ENCODE measurements at places on chromosomes 2 and 18.
A peak's percentile ranks its signal among the peaks of the same experiment; 100 is the strongest.

DNA sequence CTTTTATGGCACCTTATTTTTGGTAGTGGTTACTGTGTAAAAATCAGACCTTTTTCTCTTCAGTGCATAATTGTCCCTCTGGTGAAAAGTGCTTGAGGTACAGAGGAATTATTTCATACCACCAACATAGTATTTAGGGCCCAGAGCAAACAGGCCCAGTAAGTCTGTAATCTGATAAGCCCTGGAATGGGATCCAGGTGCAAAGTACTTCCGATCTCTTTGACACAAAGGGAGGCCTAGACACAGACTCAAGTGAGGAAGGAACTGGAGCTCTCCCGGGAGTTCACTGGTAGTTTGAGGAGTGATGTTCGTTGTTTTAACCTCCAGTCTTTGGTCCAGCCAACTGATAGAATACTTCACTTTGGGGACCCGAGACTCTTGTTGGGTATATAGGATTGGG is 57.4 kb downstream of the RAB31 start:
- no peak for DNase-seq
- H3K27me3 ChIP-seq: no peaks in the 10 kb centered on the region
- no peak overlapping the region for H3K27ac ChIP-seq
- no peak overlapping the region for H3K4me3 ChIP-seq

GRCh38 chr2:186422226-186422625 is 63.8 kb upstream of the ZC3H15 start:
- H3K4me3 ChIP-seq: no peak overlapping the region
- H3K27me3 ChIP-seq: no peaks in the 10 kb centered on the region

GRCh38 chr2:151632993-151633565 is 101.2 kb downstream of the NEB start:
- H3K36me3 ChIP-seq: no peaks in the 10 kb centered on the region
- no peak for DNase-seq
- H3K4me1 ChIP-seq: no peaks in the 10 kb centered on the region

- H3K27me3 ChIP-seq: no peaks in the 10 kb centered on the region
- DNase-seq: no peak
- H3K4me1 ChIP-seq: no peaks in the 10 kb centered on the region
- H3K4me3 ChIP-seq: no peak overlapping the region
These were observed 19.7 kb downstream of the SAP130 start for GRCh38 chr2:128008074-128008672.

DNA sequence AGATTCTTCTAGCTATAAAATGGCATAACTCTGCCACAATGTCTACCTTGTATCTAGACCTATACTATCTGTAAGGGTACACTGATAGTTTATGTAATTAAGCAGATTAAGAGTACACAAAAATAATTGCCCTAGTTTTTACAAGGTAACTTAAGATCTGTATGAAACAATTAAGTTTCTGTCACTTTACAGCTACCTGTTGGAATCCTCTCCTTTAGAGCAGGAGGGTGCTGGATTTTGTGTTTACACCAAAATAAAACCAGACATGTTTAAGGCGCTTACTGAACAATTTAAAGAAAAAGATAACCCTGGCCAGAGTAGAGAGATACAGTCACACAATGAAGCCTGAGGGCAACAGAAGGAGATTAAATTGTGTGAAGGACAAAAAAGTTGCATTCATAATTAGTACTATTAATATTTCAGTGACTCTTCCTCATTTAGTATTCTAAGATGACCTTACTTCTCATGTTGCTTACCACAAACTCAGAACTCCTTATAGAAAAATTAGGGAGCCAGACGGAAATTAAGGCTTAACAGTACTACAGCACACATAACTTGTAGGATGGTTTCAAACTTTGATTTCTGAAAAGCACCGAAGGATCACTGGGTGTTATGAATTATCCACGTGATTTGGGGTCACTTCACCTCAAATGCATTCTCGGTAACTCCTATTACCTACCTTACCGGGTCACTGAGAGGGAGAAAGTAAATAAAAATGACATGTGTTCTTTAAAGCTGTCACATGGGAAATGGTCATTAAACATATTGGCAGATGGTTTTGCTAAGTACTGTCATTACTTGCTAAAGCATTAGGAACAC is 1.0 kb downstream of the DARS1 start:
- no peaks in the 10 kb centered on the region for H3K36me3 ChIP-seq
- DNase-seq: no peak
- peak overlapping the region; percentile 98 for H3K4me3 ChIP-seq
- H3K27me3 ChIP-seq: no peaks in the 10 kb centered on the region

GRCh38 chr18:26536664-26537063 is 11.7 kb downstream of the KCTD1 start:
- H3K27ac ChIP-seq: no peak overlapping the region
- DNase-seq: no peak
- H3K4me1 ChIP-seq: no peaks in the 10 kb centered on the region
- H3K4me3 ChIP-seq: no peak overlapping the region
- no peaks in the 10 kb centered on the region for H3K36me3 ChIP-seq

Data from prostate gland (tissue), 2 donors.